WTC11 (cell line): ENCODE measurements at places on chromosomes 2 and 18. TPM values are rescaled to one million over a fixed set of nuclear protein-coding genes. Genes with fewer than 3 reads are reported as not detected.

The ALLC gene
- total RNA-seq: not detected in 3 replicates

The RFX8 gene
- total RNA-seq: 0.16 to 0.28 TPM (median 0.21 TPM) in 3 replicates

The ITPRIPL1 gene
- 11.7 to 17.3 TPM (median 13.7 TPM) in 3 replicates for total RNA-seq

The RMND5A gene
- total RNA-seq: 54.4 to 55.4 TPM (median 54.5 TPM) in 3 replicates

GRCh38 chr18:413233-413632 lies 87.3 kb downstream of the COLEC12 start:
- DNase-seq: no peak
- no peak overlapping the region for H3K4me3 ChIP-seq
- H3K27me3 ChIP-seq: no peaks in the 10 kb centered on the region
- H3K27ac ChIP-seq: no peak overlapping the region

- H3K36me3 ChIP-seq: no peaks in the 10 kb centered on the region; the same call in 1 of the 2 replicates
Observed at GRCh38 chr2:217092710-217093379, 233.0 kb upstream of the TNP1 start.

GRCh38 chr2:205654878-205655605 lies 27.3 kb upstream of the NRP2 start:
- no peak overlapping the region for H3K27ac ChIP-seq
- no peak overlapping the region for H3K4me3 ChIP-seq
- no peak for DNase-seq
- H3K36me3 ChIP-seq: no peaks in the 10 kb centered on the region
- peaks cover 13% of the 10 kb centered on the region for H3K4me1 ChIP-seq

GRCh38 chr2:159786938-159787337 lies 11.1 kb downstream of the CD302 start:
- peak overlapping the region; percentile 71; the same call in 1 of the 2 replicates for H3K27ac ChIP-seq
- H3K4me3 ChIP-seq: no peak overlapping the region
- H3K27me3 ChIP-seq: no peaks in the 10 kb centered on the region
- no peak for DNase-seq
- peaks cover 36% of the 10 kb centered on the region for H3K4me1 ChIP-seq
- H3K36me3 ChIP-seq: no peaks in the 10 kb centered on the region

GRCh38 chr2:106816974-106817373 lies 69.0 kb downstream of the ST6GAL2 start:
- H3K27me3 ChIP-seq: no peaks in the 10 kb centered on the region
- DNase-seq: no peak
- peaks cover 11% of the 10 kb centered on the region for H3K36me3 ChIP-seq
- no peak overlapping the region for H3K4me3 ChIP-seq
- no peaks in the 10 kb centered on the region for H3K4me1 ChIP-seq

DNA sequence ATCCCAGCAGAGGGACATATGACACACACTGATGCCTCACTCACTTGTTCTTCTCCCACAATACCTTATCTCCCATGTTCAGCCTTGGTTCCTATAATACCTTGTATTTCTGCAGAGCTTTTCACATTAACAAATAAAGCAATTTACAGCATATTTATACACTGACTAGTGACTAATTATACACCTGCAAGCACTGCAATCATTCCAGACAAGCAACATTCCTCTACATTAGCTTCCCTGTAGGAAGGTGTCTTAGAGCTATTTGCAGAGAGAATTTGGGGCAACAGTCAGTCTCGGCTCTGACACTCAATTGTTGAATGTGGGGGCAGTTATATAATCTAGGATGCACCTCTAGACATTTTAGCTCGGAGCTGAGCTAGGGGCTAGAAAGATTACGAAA lies 9.5 kb upstream of the INSIG2 start:
- no peak overlapping the region for H3K4me3 ChIP-seq
- H3K4me1 ChIP-seq: peaks cover 7% of the 10 kb centered on the region
- H3K27me3 ChIP-seq: peaks cover 6% of the 10 kb centered on the region; the same call in 1 of the 2 replicates
- no peaks in the 10 kb centered on the region for H3K36me3 ChIP-seq
- H3K27ac ChIP-seq: no peak overlapping the region

DNA sequence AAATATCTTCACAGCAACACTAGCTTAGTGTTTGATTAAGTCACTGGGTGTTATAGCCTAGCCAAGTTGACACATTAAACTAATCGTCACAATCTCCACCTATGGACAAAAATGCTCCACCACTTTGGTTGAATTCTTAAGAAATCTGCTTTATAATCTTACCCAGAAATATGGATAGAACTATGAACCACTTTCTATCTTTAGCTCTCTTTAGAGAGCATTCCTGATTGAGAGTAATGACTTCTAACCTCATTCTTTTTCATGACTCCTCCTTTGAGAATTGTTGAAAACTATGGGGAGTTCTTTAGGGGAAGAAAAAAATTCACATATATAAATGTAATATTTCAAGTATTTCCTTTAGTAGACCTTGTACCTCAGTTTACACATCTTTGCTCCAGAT lies 1282.2 kb upstream of the ZEB2 start:
- H3K4me1 ChIP-seq: peaks cover 10% of the 10 kb centered on the region
- no peaks in the 10 kb centered on the region for H3K36me3 ChIP-seq
- no peak overlapping the region for H3K4me3 ChIP-seq
- H3K27me3 ChIP-seq: no peaks in the 10 kb centered on the region
- no peak overlapping the region for H3K27ac ChIP-seq

DNA sequence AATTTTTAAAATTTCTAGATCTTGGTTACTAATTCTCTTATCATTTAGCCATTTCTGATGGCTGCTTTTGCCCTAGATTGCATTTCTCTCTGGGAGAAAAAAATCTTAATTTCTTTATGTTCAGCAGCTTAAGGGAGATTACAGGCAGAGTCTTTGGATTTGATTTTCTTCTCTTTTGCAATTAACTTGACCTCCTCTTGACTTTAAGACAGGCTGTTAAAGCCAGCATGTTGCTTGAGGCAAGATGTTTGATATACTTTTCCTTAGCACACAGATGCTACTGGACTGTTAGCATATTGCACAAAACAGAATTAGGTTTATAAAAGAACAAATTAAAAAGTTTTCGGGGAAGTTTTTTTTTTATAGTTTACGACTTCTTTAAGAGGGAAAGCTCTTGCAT lies 50.0 kb downstream of the XRCC5 start:
- DNase-seq: no peak
- no peaks in the 10 kb centered on the region for H3K4me1 ChIP-seq
- peaks cover 83% of the 10 kb centered on the region for H3K36me3 ChIP-seq
- no peaks in the 10 kb centered on the region for H3K27me3 ChIP-seq
- no peak overlapping the region for H3K4me3 ChIP-seq

DNA sequence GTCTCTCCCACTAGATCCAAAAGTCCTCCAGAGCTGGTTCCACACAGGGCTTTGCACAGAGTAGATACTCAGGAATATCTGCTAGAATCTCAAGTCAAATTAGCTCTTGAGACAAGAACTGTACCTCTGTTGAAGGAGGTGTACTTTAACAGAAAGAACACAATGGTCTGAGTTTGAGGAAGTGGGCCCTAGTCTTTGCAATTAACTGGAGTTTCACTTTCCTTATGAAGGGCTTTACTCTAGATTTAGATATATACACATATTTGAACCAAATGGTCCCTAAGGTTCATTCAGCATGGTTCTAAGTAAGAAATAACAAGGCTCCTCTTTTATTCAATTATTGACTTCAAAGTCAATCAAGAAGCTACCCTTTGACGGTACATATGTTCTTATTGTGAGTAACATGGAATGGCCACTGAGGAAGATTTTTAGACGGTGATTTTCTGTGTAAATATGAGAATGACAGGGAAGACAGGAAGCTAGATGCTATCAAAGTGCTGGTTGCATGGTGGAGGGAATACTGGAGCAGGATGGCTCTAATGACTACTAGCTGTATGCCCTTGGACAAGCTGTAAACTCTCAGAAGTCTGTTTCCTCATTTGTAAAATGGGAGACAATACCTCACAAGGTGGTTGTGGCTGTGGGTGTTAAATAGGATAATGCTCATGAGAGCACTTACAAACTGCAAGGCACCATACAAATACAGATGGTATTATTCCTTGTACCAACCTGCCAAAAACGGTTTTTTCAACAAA lies 73.5 kb upstream of the SERTAD2 start:
- no peaks in the 10 kb centered on the region for H3K36me3 ChIP-seq
- no peak for DNase-seq
- H3K27ac ChIP-seq: no peak overlapping the region
- no peak overlapping the region for H3K4me3 ChIP-seq

DNA sequence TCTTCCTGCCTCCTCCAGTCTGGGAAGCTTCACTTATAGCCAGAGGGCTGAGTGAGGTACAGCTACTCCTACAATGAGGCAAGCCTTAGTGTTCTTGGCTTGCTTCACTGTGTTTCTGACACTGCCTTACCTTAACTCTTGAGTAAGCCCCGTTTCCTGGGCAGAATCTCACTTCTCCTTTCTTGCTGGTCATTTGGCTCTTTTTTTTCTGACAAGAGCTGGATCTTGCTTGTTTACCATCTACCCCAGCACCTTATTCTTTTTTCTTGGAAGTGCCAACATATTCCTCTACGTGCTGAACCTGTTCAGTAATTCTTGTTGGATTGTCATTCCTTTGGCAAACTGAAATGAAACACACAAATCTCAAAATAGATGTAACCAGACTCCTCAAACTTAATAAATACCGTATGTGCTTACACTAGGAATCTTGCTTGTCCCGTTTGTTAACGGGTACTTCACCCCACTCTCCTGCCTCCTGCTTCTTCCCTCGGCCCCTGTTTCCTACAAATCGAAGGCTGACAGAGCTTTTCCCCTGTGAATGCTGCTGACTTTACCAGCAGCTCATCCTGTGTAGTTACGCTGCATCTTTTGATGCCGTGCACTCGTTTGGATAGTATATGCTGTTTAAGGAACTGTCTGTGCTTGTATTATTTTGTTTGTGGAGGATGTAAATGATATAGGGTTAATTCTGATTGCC lies 132.2 kb downstream of the FMNL2 start:
- H3K36me3 ChIP-seq: no peaks in the 10 kb centered on the region
- no peak overlapping the region for H3K4me3 ChIP-seq
- peak overlapping the region; percentile 71 for H3K27ac ChIP-seq
- no peaks in the 10 kb centered on the region for H3K27me3 ChIP-seq
- peaks cover 91% of the 10 kb centered on the region for H3K4me1 ChIP-seq

- no peak overlapping the region for H3K4me3 ChIP-seq
- H3K4me1 ChIP-seq: no peaks in the 10 kb centered on the region
- H3K27ac ChIP-seq: no peak overlapping the region
- no peaks in the 10 kb centered on the region for H3K36me3 ChIP-seq
Observed at GRCh38 chr18:34023471-34023870, 201.2 kb downstream of the NOL4 start.
